Thyroid gland (tissue), 4 donors: ENCODE measurements at places on chromosomes 1 and 21.

DNA sequence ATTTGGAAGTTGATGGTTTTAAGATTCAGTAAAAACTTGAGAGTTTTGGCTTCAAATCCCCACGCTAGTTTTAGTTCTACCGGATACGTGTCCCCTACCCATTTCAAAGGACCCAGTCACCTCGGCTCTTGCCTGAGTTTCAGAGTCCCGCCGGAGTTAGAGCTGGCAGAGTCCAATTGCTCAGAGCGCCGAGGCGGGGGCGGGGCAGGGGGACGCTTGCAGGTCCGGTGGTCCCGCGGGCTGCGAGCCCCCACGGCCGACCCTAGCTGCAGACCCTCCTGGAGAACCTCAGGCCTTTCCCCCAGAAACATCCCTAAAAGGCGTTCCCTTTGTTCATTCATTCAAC is 765 bp upstream of the VPS45 start:
- H3K4me1 ChIP-seq = peaks cover 9% of the 10 kb centered on the region
- H3K27me3 ChIP-seq = no peaks in the 10 kb centered on the region
- H3K4me3 ChIP-seq = peak overlapping the region; percentile 78
- peak; percentile 33 for DNase-seq
- no peaks in the 10 kb centered on the region for H3K36me3 ChIP-seq

- peak; percentile 89 for DNase-seq
- peaks cover 54% of the 10 kb centered on the region for H3K4me1 ChIP-seq
- no peaks in the 10 kb centered on the region for H3K36me3 ChIP-seq
- H3K4me3 ChIP-seq = peak overlapping the region; percentile 54
- H3K27me3 ChIP-seq = no peaks in the 10 kb centered on the region
These were observed 1.1 kb downstream of the SKI start for GRCh38 chr1:2229037-2229864.

DNA sequence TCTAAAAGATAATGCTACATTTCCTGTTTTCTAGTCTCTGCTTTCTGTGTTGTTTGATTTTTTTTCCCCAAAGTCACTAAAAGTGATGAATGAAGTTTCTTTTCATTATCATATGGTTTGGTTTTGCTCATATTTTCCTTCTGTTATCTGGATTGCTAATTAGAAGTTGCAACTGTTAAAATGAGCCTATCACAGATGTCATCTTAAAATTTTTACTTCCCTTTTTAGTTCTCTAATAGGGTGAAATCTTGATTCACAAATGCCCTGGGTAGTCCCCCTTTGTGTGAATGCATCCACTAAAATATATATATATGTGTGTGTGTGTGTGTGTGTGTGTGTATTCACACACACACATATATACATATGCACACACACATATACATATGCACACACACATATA is 144.1 kb downstream of the GREM2 start:
- H3K4me1 ChIP-seq = no peaks in the 10 kb centered on the region
- no peak for DNase-seq
- H3K27ac ChIP-seq = no peak overlapping the region
- no peak overlapping the region for H3K4me3 ChIP-seq

GRCh38 chr1:20998826-20999225 is 177.9 kb downstream of the EIF4G3 start:
- no peaks in the 10 kb centered on the region for H3K27me3 ChIP-seq
- DNase-seq = no peak
- H3K36me3 ChIP-seq = no peaks in the 10 kb centered on the region
- H3K27ac ChIP-seq = no peak overlapping the region
- H3K4me3 ChIP-seq = no peak overlapping the region

- DNase-seq = peak; percentile 4
- H3K4me3 ChIP-seq = no peak overlapping the region
- no peaks in the 10 kb centered on the region for H3K27me3 ChIP-seq
- H3K27ac ChIP-seq = no peak overlapping the region
These were observed 23.5 kb downstream of the ASB17 start for GRCh38 chr1:75908717-75909152.

DNA sequence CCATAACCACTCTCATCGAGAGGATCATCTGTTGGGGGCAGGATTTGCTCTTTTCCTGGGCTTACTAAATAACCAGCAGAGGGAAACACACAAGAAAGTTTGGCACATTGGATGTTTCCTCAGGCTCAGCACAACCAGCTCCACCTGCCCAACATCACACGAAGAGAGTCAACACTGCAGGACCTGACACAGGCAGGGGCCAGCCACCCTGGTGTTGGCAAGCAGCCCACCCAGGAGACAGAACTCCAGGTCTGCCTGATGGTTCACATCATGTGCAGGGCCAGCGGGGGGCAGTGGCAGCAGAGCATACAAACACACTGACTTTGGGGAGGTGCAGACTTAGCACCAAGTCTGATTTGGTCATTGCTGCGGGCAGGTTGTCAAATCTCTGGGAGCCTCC is 182.3 kb upstream of the GALNT2 start:
- DNase-seq = no peak
- H3K36me3 ChIP-seq = no peaks in the 10 kb centered on the region
- H3K27ac ChIP-seq = no peak overlapping the region
- peaks cover 11% of the 10 kb centered on the region for H3K4me1 ChIP-seq

DNA sequence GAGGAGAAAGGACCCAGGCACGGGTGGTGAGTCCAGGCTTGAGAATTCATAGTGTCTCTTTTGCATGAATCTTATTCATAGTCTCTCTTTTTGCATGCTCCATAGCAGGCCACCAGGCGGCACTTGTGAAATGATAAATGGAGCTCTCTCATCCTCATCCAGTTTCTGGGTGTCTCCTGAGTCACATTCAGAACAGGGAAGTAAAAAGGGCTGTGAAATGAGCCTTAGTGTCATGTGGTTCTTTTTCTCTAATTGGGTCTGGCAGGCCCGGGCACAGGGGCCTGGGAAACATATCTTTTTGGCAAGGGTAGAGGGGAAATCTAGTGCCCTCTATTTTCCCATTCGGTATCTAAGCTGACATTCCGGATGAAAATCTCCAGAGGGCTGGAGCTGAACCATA is 19.1 kb upstream of the NCF2 start:
- H3K4me1 ChIP-seq = peaks cover 8% of the 10 kb centered on the region
- no peak overlapping the region for H3K4me3 ChIP-seq
- no peaks in the 10 kb centered on the region for H3K36me3 ChIP-seq
- H3K27me3 ChIP-seq = no peaks in the 10 kb centered on the region
- peak; percentile 21 for DNase-seq

- H3K4me3 ChIP-seq = no peak overlapping the region
- H3K27me3 ChIP-seq = no peaks in the 10 kb centered on the region
- no peak overlapping the region for H3K27ac ChIP-seq
- no peak for DNase-seq
These were observed 8.7 kb downstream of the TOR3A start for GRCh38 chr1:179090522-179090921.

- H3K27me3 ChIP-seq = no peaks in the 10 kb centered on the region
- no peak for DNase-seq
- H3K36me3 ChIP-seq = no peaks in the 10 kb centered on the region
- H3K4me3 ChIP-seq = no peak overlapping the region
- peak overlapping the region; percentile 32 for H3K27ac ChIP-seq
These were observed 408 bp downstream of the ESRRG start for GRCh38 chr1:216722821-216723220.

- H3K27ac ChIP-seq = no peak overlapping the region
- H3K4me1 ChIP-seq = no peaks in the 10 kb centered on the region
- no peaks in the 10 kb centered on the region for H3K36me3 ChIP-seq
- H3K4me3 ChIP-seq = no peak overlapping the region
- no peak for DNase-seq
These were observed 28.2 kb upstream of the FCRL4 start for GRCh38 chr1:157626099-157626498.

GRCh38 chr21:41460578-41461527 is 34.8 kb downstream of the MX1 start:
- no peaks in the 10 kb centered on the region for H3K27me3 ChIP-seq
- H3K4me3 ChIP-seq = no peak overlapping the region
- H3K27ac ChIP-seq = peak overlapping the region; percentile 70
- H3K4me1 ChIP-seq = peaks cover 25% of the 10 kb centered on the region

- no peak for DNase-seq
- no peaks in the 10 kb centered on the region for H3K36me3 ChIP-seq
- no peak overlapping the region for H3K4me3 ChIP-seq
- no peaks in the 10 kb centered on the region for H3K4me1 ChIP-seq
- H3K27me3 ChIP-seq = no peaks in the 10 kb centered on the region
These were observed 11.8 kb upstream of the MAB21L3 start for GRCh38 chr1:116099379-116099778.

DNA sequence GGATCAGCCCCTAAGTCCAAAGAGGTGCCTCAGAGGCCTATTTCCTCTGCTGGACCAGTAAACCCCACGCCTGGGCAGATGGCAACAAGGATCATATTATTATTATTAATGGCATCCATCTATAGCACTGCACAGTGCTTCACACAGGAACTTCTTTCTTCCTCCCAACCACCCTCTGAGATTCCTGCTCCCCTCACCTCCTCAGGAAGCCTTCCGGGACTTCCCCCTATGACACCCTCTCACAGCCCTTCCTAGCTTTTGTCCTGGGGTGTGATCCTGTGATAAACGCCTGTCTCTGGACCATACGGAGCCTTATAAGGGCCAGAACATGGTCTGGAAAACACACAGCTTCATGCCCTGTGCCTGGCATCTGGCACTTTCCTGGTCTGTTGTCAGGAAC is 3.2 kb downstream of the FBXO2 start:
- H3K27me3 ChIP-seq = no peaks in the 10 kb centered on the region
- H3K27ac ChIP-seq = no peak overlapping the region
- H3K4me1 ChIP-seq = peaks cover 12% of the 10 kb centered on the region
- DNase-seq = no peak
- H3K36me3 ChIP-seq = no peaks in the 10 kb centered on the region
- no peak overlapping the region for H3K4me3 ChIP-seq

DNA sequence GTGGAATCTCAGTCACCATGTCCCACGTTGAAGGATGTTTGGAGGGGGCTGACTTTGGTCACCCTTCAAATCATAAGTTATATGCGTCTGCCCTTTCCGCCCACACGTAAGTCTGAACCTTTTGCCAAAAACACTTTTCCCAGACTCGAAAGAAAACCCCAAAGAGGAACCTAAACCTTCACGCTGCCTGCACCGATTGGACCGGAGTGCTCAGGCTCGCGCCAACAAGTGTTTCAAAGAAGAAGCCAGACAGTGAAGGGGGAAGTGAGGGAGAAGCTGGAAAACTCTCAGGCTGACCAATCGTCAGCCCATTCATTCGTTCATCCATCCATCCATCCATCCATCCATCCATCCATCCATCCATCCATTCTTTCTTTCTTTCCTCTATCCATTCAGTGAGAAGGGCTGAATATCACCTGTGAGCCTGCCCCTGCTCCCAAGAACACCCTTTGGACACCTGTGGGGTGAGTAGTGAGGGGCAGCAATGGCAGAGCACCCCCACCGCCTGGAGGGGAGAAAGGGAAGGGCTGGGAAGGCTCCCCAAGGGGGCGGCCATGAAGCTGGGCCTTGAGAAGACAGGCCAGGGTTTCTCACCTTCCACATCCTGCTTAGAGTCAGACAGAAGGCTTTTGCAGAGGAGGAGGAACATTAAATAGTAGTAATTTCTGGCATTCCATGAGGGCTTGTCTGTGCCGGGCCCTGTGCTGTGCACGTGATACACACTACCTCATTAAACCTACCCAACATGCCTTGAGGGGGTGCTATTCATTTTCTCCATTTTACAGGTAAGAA is 27.1 kb upstream of the RUNX3 start:
- DNase-seq = no peak
- no peak overlapping the region for H3K27ac ChIP-seq
- H3K36me3 ChIP-seq = no peaks in the 10 kb centered on the region
- no peak overlapping the region for H3K4me3 ChIP-seq

DNA sequence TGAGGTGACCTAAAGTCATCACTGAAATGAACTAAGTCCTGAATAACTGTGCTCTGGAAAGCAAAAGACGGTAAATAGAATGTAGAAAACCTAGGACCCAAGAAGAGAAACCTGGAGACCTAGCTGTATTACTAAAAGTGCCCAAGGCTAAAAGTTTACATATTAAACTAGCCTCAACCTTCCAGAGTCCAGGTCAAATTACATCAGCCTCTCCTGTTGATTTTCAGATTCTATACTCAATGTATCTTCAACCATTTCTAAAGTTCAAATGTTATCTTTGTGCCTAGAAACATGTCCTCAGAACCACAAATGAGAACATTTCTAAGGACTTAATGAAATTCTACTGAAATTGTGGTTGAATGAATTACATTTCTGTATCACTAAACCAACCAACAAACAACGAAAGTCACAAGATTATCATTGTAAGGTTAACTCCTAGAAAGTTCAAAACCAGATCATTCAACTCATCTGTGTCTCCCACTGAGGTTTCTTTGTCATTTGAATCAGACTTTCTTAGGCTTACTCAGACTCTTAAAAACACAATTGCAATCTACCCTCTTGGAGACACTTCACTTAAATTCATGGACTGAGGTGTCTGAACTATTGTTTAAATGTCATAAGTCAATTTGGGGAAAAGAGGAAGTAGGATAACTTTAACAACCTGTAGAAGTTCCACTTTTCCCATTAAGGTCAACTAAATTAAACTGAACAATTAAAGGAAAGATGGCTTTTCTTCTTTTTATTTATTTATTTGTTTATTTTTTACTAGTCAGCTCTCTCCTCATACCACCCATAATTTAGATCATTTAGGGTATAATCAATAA is 207.7 kb downstream of the BARHL2 start:
- H3K36me3 ChIP-seq = no peaks in the 10 kb centered on the region
- H3K4me3 ChIP-seq = no peak overlapping the region
- H3K27me3 ChIP-seq = no peaks in the 10 kb centered on the region
- DNase-seq = no peak
- no peak overlapping the region for H3K27ac ChIP-seq

DNA sequence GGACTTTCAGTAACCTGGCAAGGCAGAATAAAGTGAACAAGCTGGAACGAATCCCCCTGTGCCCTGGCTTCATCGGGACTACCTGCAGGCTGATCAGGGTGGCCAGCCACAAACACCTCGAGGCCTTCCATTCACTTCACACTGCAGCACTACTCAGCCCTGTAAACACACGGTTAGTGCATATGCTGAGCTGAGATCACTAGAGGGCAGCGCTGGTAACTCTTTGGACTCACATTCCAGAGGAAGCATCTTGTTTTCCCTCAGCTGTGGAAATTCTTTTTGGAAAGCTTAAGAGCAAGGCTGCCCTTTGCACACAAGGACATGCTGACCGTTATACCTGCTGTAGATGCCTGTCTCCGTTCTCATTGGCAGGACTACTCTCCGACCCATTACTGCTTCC is 32.1 kb downstream of the PCSK9 start:
- no peaks in the 10 kb centered on the region for H3K4me1 ChIP-seq
- H3K4me3 ChIP-seq = no peak overlapping the region
- peaks cover 51% of the 10 kb centered on the region for H3K36me3 ChIP-seq
- no peak overlapping the region for H3K27ac ChIP-seq

GRCh38 chr1:202661136-202661845 is 49.0 kb downstream of the SYT2 start:
- no peak overlapping the region for H3K27ac ChIP-seq
- DNase-seq = no peak
- H3K4me3 ChIP-seq = no peak overlapping the region
- H3K36me3 ChIP-seq = no peaks in the 10 kb centered on the region
- no peaks in the 10 kb centered on the region for H3K4me1 ChIP-seq
- H3K27me3 ChIP-seq = no peaks in the 10 kb centered on the region

GRCh38 chr1:32984455-32985171 is 20.0 kb upstream of the RNF19B start:
- peaks cover 16% of the 10 kb centered on the region for H3K4me1 ChIP-seq
- no peaks in the 10 kb centered on the region for H3K27me3 ChIP-seq
- no peaks in the 10 kb centered on the region for H3K36me3 ChIP-seq

- peak overlapping the region; percentile 29 for H3K4me3 ChIP-seq
- no peak for DNase-seq
- H3K36me3 ChIP-seq = no peaks in the 10 kb centered on the region
These were observed 339 bp downstream of the PTGS2 start for GRCh38 chr1:186679924-186680244.

GRCh38 chr1:71948561-71948960 is 333.8 kb downstream of the NEGR1 start:
- H3K4me3 ChIP-seq = no peak overlapping the region
- no peaks in the 10 kb centered on the region for H3K36me3 ChIP-seq
- no peaks in the 10 kb centered on the region for H3K27me3 ChIP-seq
- H3K4me1 ChIP-seq = no peaks in the 10 kb centered on the region
